ENCODE measurements at places on chromosomes 1 and 21.

DNA sequence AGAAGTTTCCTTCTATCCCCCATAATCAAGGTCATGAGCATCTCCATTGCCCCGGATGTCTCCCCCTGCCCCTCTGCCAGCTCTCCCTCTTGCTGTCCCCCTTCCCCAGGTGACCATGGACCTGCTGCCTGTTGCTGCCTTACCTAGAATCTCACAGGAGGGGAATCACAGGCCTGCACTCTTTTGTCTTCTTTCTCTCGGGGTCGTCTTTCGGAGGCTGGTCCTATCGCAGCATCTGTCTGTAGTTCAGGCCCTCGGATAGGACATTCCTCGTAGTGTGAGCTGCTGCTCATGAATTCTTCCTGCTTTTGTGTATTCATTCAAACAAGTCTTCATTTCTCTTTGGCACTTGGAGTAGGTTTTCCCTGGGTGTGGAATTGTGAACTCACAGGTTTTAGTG, 39.9 kb upstream of the ACTRT2 start:
- no peak for DNase-seq

- no peak for DNase-seq
Observed at GRCh38 chr1:55194851-55195250, 20.3 kb downstream of the USP24 start.

GRCh38 chr1:186050360-186050759, 316.2 kb downstream of the HMCN1 start:
- no peak for DNase-seq

- DNase-seq = no peak
Observed at GRCh38 chr1:241706257-241706656, 54.2 kb downstream of the WDR64 start.

- no peak for DNase-seq
Observed at GRCh38 chr1:18230840-18231239, 123.2 kb downstream of the IGSF21 start.

GRCh38 chr1:17212487-17213121, 7.7 kb downstream of the PADI1 start:
- DNase-seq = peak; percentile 74

DNA sequence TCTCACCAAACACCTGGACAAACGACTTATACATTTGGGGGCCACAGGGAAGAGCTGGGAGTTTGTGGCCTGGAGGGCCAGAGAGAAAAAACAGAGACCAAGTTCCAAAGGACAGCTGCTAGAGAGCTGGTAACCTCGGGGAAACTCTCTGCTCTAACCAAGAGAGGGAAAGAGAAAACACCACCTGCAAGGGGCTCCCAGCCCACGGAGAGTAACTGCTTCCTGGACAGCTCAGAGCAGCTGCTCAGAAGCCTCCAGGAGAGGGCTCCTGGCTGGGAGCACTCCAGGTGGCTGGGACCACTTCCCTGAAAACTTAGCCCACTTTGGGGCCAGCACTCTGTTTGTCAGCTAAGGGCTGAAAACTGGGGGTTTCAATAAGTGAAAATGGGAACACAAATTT, 154.8 kb upstream of the GRIK3 start:
- DNase-seq = no peak

DNA sequence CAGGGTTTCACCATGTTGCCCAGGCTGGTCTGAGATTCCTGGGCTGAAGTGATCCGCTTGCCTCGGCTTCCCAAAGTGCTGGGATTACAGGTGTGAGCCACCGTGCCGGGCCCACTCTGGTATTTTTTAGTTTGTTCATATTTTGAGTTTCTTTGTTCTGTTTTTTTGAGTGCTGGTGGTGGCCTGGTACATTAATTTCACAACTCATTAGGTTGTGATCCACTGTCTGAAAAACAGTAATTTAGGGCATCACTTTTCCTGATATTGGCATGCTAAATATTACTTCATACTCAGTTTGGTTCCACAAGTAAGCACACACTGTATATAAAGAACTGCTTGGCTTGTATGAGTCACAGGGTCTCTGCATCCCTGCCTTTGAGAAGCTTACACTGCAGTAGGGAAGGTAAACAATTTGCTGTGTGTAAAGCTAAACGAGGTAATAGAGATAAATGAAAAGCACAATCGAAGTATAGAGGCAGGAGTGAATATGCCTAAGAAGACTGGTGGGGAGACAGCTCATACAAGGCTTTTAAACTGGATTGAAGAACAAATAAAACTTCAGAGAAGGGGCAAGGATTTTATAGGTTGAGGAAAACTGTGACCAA, 7.7 kb downstream of the SNX27 start:
- DNase-seq = no peak

- no peak for DNase-seq
Observed at GRCh38 chr1:231419147-231419546, 2.9 kb downstream of the EGLN1 start.

GRCh38 chr1:171468120-171468750, 17.1 kb upstream of the PRRC2C start:
- no peak for DNase-seq

- DNase-seq = no peak
Observed at GRCh38 chr1:241600496-241600901, 39.7 kb downstream of the CHML start.

- peak; percentile 26 for DNase-seq
Observed at GRCh38 chr1:27233667-27234048, 774 bp upstream of the WDTC1 start.

GRCh38 chr1:37420456-37420855, 53.9 kb upstream of the ZC3H12A start:
- DNase-seq = no peak

- DNase-seq = no peak
Observed at GRCh38 chr1:236129306-236129705, 13.0 kb upstream of the GPR137B start.

- DNase-seq = no peak
Observed at GRCh38 chr1:205739348-205740160, 10.4 kb downstream of the NUCKS1 start.

DNA sequence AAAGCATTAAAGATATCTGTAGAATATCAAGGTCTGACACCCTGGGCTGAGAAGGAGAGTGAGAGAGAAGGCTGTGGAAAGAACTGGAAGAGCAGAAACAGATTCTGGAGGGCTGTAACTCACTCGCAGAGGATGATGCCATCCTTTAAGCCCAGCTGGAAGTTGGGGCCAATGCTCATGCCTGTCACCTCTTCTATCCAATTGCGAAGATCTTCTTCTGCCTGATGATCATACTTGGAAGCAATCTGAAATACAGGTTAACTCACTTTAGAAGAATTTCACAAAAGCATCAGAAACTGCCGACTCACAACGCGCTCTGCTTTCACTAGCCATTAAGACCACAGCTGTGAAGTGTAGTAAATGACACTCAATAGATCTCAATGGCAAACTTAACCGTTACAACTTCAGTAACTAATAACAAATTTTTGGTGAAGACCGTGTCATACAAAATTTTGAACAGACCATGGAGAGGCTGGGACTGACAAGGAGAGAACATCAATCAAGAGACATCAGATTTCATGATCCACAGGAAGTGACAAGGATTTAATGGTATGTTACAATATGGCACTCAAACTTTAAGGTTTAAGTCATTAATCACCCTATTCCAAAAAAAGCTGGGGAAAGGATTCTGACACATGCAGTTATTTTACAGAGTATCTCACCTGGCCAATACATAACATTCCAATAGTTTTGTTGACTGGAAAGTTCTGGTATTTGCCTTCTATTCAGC, 23.5 kb downstream of the CNN3 start:
- DNase-seq = no peak

DNA sequence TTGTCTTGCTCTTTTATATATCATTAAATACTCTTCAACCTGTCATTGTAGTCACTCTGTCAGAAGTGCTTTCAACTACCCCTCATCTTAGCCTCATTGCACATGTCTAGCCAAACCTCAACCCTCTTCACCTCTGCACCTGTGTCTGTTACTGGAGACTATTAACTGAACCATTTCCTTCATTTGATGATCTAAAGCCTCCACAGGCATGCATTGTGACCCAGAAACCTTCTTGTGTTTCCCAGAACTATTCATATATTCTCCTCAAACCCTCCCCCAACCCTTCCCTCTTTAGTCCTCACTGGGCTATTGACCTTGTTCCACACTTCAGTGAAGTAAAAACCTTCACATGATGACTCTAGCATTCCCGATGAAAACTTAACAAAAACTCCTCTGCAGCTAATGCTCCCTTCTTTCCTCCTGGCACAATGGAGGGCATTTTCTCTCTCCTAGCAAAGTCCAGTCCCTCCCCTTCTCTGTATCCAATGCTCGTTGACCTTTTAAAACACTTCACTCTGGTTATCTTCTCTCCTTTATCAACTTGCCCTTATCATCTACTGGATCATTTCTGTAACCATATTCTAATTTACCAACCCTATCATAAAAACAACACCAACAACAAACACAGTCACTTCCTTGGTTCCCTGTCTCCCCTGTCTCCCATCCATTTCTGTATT, 86.1 kb downstream of the BACH1 start:
- no peak for DNase-seq

- no peak for DNase-seq
Observed at GRCh38 chr21:39120876-39121599, 62.2 kb downstream of the PSMG1 start.

DNA sequence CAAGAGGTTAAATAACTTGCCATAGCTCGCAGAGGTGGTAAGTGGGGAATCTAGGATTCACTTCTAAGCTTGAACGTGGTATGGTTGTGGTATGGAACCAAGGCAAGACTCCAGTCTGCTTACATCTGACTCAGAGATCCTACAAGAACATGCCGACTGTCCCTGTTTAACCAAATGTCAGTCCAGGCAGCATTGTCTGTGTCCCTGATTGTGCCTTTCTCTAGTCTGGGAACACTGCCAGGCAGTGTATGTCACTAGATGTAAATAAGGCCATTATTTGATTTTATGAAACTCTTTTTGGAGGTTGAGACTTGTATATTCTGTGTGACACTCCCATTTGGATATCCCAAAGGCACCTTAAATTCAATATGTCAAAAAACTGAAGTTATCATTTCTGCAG, 96.0 kb downstream of the NOS1AP start:
- DNase-seq = no peak

DNA sequence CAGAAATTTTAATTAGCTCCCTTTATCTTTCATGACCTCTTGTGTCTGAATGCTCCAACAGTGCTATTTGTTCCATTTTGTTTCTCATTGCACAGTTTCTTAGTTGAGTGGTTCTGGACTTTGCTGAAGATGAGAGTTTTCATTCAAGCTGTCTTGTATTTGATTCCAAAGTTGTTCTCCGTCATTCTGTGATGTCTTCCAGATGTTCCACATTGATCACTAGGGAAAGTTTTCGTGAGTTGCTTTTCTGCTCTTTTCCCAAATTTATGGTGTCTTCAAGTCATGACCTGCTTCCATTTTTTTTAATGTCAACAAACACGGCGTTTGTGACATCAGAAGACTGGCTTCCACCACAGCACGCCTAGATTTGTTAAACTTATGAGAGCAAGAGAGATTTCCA, 575.5 kb downstream of the MRPL39 start:
- DNase-seq = no peak

- no peak for DNase-seq
Observed at GRCh38 chr1:229035748-229036082, 235.2 kb upstream of the RAB4A start.

GRCh38 chr1:54716299-54717047, 812 bp downstream of the TTC4 start:
- no peak for DNase-seq

DNA sequence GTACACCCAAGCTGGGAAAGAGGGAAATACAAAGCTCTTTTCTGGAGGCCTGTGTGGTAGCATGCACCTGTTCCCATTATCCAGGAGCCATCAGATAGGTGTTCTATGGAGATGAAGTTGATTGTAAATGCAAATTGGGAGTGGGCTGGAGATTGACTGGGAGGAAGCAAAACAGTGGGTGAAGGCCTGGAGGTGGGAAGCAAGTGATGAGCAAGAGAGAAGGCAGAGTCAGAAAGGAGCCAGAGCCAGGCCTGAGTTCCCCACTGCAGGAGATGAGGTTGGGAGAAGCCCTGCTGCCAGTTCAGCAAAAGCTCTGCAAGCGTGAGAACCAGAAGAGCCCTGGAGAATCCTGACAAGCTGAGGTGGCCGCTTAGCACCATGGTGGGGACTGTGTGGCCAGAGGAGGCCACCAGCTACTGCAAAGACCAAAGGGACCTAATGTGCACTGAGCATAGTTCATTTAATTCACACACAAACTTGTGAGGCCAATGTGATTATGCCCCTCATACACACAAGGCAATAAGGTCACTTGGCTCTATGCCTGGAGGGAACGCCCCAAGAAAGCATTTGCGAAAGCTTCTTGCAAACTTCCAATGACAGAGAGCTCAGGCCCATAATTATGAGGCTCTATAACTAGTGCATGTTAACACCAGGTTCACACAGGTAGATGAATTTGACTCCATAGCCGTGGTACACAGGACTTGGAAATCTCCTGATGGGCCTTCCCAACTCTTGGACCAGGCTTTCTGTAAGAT, 73.0 kb upstream of the GRIK3 start:
- no peak for DNase-seq

DNA sequence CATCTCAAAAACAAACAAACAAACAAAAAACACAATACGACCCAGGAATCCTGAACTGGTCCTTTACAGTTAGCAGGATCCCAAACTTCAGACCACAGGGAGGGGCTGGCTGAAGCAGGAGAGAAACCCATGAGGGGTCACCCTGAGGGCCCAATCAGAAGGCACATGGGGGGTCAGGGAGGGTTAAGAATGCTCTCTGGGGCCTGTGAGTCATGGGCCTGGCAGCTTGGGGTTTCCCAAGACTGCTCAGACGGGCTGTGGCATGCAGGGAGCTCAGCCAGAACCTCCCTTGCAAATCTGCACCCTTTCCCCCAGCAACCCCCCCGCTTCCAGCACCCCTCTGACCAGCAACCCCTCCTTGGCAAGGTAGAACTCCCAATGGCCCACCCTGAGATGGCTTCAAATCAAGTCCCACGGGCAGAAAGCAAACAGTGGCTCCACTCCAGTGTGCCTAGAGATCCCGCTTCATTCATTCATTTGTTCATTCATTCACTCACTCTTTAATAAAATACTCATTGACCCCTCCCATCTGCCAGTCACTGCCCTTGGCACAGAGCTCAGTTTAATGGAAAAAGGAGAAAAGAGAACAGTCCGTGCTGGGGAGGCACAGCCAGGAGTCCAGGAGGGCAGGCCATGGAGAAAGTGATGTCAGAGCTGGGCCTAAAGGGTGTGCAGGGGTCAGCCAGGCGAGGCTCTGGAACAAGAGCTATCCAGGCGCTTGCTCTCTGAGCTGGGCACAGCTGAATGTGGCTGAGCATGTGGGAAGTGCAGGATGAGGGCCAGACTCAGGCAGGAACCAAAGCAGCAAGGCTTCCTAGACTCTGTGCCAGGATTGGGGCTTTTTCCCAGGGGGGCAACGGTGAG, 8.2 kb downstream of the UQCRHL start:
- DNase-seq = no peak

GRCh38 chr1:67937651-67938050, 104.4 kb upstream of the GNG12 start:
- DNase-seq = no peak

All from CD4-positive, alpha-beta T cell treated with Interleukin-15 for 1 hour (primary cell).